ENCODE measurements at places on chromosomes 7 and 10.

GRCh38 chr7:46725136-46725535, 804.1 kb upstream of the IGFBP3 start:
- DNase-seq, result no peak

DNA sequence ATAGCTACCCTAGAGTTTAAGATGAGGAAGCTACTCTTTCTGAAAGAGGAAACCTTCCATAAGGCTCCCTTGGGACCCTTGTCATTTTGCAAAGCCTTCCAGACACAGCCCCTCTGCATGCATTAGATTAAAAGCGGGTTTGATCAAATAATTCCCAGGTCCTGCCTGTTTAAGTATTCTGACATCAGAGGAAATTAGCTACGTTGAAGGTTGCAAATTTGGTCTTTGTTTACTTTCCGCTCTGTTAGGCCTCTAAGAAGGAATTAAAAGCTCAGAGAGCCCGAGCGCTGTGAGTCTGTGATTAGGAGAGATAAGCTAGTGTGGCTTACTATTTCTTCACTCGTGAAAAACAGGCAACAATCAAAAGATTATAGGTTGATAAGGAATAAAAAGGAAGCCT, 1.4 kb upstream of the THSD7A start:
- no peak for DNase-seq

- no peak for DNase-seq
Observed at GRCh38 chr7:94368371-94368791, 26.3 kb upstream of the COL1A2 start.

DNA sequence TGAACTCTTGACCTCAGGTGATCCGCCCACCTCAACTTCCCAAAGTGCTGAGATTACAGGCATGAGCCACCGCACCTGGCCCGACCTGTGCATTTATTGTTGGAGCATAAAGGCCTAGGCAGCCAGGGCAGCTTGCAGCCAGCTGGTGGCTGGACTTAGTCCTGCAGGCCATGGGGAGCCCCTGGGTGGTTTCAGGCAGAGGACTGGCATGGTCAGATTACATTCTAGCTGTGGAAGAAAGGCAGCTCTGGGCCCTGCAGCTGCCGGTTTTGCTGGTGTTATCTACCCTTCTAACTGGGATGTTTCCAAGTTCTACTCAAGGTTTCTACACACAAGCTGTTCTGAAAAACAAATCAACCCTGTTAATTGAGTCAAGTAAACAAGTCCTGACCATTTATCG, 22.7 kb upstream of the MKRN1 start:
- DNase-seq, result no peak

- DNase-seq, result no peak
Observed at GRCh38 chr7:46133072-46133471, 212.0 kb upstream of the IGFBP3 start.

GRCh38 chr10:78750418-78750817, 318.3 kb upstream of the ZMIZ1 start:
- DNase-seq, result no peak

- no peak for DNase-seq
Observed at GRCh38 chr10:73888514-73888913, 14.2 kb upstream of the CAMK2G start.

- DNase-seq, result no peak
Observed at GRCh38 chr10:24041034-24041433, 167.9 kb upstream of the KIAA1217 start.

GRCh38 chr10:86162696-86163400, 203.7 kb downstream of the GRID1 start:
- no peak for DNase-seq

GRCh38 chr7:139725858-139726484, 51.8 kb downstream of the HIPK2 start:
- DNase-seq, result no peak

DNA sequence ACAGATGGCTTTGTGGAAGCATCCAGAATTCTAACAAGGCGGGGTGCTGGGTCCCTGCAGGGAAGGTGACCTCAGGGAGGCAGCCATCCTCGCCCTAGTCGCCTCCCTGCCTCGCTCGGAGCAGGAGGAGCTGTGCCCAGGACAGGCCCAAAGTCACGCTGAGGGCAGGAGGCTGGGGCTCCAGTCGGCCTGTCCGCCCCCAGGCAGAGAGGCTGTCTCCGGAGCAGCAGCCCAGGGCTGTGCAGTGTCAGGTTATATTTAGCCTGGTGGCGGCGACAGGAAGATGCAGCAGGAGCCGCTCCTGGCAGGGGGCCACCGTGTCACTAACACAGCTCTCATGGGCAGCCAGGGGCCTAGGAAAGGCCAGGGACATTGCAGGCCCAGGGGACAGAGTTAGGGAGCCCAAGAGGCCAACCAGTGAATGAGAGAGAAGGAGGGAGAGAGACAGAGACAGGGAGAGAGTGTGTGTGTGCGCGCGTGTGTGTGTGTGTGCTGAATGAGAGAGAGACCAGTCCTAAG, 13.5 kb downstream of the KCNH2 start:
- no peak for DNase-seq

DNA sequence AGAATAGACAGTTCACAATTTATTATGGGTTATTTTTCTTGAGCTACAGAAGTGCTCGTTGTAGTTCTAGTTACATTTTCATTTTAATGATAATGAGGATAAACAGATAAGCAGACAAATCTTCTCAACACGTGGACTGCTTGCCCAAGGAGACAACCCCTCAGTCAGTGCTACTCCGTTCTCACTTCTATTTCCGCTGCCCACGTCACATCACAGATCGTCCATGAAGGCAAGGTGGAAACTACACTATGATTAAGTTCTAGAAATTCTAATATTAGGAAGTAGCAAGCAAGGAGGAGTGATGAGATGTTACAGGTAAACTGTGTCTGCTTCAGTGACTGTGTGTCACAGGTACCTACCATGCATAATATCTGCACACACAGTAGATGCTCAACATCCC, 210.5 kb downstream of the CHCHD3 start:
- no peak for DNase-seq

DNA sequence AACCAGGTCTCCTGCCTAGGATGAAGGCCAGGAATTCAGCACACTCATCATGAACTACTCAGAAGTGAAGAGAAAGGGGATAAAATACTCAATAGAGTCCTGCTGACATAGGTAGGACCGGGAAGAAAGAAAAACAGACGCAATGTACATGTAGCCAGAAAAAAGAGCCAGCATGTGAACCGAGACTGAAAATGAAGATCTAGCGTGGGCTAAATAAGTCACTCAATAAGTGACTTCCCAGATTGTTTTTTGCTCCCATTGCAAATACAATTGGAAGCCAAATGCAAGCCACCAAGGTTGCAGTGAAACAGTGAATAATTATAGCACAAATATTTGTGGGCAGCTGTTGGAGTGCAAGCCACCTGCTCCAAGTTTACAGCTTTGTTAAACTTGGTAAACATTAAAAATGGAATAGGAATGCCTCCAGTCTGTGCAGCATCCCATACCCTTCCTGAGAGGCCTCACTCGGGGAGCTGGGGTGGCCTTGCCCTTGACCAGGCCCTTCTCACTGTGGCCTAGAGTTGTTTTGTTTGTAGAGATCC, 34.7 kb upstream of the HPS1 start:
- no peak for DNase-seq

- no peak for DNase-seq
Observed at GRCh38 chr7:17486835-17487234, 188.4 kb downstream of the AHR start.

GRCh38 chr7:55521512-55521911, 50.8 kb downstream of the VOPP1 start:
- no peak for DNase-seq

- DNase-seq, result no peak
Observed at GRCh38 chr7:158362912-158363905, 224.4 kb downstream of the PTPRN2 start.

- no peak for DNase-seq
Observed at GRCh38 chr7:34044734-34045353, 139.5 kb downstream of the BMPER start.

- DNase-seq, result no peak
Observed at GRCh38 chr7:90347759-90348158, 1.2 kb downstream of the GTPBP10 start.

- no peak for DNase-seq
Observed at GRCh38 chr10:59859570-59859969, 46.8 kb downstream of the CCDC6 start.

GRCh38 chr10:129955601-129956285, 8.3 kb downstream of the EBF3 start:
- no peak for DNase-seq

DNA sequence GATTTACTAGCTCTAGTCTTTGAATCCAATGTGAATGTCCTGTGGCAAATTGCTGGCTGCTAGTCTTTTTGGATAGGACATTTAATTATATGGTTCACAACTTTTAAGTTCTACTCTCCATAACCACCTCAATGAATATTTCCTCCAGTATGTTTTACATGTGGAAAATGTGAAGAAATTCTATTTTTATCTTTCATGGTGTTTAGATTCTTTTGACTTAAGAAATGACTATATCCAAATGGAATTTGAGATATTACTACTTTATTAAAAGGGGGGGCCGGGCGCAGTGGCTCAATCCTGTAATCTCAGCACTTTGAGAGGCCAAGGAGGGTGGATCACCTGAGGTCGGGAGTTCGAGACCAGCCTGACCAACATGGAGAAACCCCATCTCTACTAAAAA, 202.0 kb downstream of the ARL4A start:
- DNase-seq, result no peak

DNA sequence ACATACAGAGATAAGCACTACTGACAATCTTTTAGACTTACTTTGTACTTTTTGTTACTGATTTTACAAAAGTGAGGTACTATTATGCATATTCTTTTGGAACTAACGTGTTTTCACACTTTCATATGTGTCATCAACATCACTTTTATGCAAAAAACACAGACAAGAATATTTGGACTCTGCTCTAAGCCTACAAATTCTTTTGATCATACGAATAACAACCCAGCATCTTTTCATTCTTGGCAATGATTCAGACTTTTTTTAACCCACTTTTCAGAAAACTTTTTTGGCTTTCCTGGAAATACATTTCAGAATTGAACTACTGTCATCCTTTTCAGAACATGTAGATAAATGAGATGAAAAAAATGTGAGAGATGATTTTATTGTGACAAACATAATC, 30.2 kb downstream of the USP6NL start:
- peak; percentile 9 for DNase-seq

DNA sequence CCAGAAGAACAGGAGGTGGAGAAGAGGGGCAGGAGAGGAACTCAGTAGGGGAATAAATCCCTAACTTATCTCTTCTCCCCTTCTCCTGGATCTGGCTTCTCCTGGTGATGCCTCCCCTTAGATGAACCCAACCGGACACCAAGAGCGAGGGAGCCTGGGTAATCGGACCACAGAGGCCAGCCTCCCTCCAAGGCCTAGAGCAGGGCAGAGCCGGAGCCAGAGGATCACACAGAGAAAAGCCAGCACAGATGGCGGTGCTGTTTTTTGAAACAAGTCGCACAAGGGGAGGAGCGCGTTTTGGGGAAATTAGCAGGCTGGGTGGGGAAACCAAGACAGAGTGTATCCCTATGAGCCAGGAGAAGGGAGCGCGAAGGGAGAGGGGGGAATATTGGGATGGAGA, 4.9 kb upstream of the SRRM3 start:
- DNase-seq, result no peak
